ENCODE measurements at places on chromosomes 16 and 17. TPM values are rescaled to one million over a fixed set of nuclear protein-coding genes. Genes with fewer than 3 reads are reported as not detected.

Gene TMEM220
- total RNA-seq = not detected

Gene CLEC3A
- total RNA-seq = not detected

- H3K27me3 ChIP-seq = no peaks in the 10 kb centered on the region
- H3K4me1 ChIP-seq = peaks cover 15% of the 10 kb centered on the region
- H3K4me3 ChIP-seq = no peak overlapping the region
- DNase-seq = no peak
Measured at GRCh38 chr17:13365331-13365730, 236.4 kb downstream of the HS3ST3A1 start.

Gene ACSM5
- not detected for total RNA-seq

All from HCT116 (cell line).